ENCODE measurements at places on chromosomes 13 and 19.

DNA sequence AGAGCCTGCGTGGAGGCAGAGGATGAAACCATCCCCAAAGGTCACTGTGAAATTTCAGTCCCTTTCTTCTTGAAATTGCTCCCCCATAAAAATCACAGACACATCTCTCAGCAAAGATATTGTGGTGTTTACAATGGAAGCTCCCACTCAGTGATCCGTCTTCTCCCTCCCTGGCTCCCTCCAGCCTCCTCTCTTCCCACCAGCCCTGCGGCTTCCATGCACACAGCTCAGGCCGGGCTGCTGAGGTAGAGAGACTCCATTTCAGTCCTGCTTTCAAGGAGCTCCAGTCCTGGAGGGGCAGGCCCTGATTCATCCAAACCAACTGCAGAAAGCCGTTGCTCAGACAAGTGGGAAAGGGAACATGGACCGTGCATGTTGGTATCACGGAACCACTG is 24.0 kb upstream of the MIER2 start:
- no peak for DNase-seq

DNA sequence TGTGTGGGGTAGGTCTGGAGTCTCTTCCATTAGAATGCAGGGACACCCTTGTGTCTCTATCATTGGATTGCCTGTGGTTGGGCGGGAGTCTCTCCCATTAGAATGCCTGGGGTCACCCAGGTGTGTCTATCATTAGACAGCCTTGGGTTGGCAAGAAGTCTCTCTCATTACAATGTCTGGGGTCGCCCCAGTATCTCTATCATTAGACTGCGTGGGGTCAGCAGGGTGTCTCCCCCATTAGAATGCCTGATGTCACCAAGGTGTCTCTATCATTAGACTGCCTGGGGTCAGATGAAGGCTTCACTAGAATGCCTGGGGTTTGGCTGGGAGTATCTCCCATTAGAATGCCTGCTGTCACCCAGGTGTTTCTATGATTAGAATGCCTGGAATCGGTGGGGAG is 1539.0 kb downstream of the UQCRFS1 start:
- no peak for DNase-seq

DNA sequence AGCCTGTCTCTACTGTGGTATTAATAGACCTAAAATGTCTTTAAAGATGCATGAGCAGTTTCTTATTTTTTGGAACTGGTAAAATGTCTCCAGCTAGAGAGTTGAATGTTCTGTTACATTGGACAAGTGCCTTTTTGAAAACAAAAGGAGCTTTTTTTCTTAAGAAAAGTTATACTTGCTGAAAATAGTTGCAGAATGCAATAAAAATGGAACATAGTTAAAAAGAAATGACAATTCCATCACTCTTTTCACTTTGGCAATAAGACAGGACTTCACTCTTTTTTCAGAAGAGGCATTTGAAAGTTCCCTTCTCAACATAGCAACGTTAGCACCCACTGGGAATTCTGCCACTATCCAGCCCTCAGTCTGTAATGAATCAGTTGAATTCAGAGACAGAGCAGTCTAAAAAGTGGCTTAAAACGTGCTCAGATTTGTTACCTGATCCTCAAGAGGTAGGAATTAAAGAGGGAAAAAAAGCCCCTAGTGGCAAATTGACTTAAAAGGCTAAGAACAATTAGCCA is 10.1 kb downstream of the RGCC start:
- no peak for DNase-seq

- peak; percentile 3 for DNase-seq
Observed at GRCh38 chr13:42762917-42763316, 18.5 kb upstream of the FAM216B start.

GRCh38 chr13:30339738-30340330 is 32.5 kb upstream of the KATNAL1 start:
- DNase-seq = no peak

- no peak for DNase-seq
Observed at GRCh38 chr13:26048741-26049140, 3.1 kb downstream of the SHISA2 start.

GRCh38 chr13:106649495-106649894 is 81.6 kb upstream of the ARGLU1 start:
- DNase-seq = no peak

DNA sequence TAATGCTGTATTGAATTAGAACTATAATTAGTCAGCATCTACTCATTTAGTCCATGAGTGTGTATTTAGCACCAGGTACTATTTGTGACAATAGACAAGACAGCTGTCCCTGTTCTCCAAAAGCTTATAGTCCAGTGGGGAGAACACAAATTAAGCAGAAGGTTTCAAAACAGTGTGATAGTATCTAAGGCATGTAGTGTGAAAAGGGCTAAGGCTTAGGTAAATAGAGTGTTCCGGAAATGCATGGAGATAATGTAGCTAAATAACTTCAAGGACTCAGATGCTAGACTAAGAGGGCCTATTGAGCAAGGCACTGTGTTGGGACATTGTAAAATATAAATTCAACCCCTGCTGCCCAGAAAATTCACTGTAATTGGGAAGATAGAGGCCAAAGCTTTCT is 144.1 kb upstream of the MIR17HG start:
- DNase-seq = no peak

GRCh38 chr13:99191336-99191899 is 9.2 kb upstream of the UBAC2 start:
- no peak for DNase-seq

DNA sequence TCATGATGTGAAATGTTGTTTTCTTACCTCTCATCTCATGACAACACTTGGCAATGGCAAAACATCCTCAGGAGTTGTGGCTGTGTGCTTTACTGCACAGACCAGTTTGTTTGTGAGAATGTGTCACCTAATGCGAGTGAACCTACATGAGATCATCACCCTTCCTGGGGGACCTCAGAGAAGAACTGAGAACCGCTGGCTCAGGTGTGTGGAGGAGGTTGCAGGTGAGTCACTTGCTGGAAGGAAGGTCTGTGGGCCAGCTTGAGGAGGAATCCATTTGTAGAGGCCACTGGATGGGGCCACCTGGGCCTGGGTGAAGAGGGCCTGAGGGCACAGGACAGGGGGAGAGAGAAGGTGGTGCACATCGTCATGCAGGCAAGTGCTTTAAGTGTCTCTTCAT is 3.0 kb upstream of the CEACAM1 start:
- no peak for DNase-seq

DNA sequence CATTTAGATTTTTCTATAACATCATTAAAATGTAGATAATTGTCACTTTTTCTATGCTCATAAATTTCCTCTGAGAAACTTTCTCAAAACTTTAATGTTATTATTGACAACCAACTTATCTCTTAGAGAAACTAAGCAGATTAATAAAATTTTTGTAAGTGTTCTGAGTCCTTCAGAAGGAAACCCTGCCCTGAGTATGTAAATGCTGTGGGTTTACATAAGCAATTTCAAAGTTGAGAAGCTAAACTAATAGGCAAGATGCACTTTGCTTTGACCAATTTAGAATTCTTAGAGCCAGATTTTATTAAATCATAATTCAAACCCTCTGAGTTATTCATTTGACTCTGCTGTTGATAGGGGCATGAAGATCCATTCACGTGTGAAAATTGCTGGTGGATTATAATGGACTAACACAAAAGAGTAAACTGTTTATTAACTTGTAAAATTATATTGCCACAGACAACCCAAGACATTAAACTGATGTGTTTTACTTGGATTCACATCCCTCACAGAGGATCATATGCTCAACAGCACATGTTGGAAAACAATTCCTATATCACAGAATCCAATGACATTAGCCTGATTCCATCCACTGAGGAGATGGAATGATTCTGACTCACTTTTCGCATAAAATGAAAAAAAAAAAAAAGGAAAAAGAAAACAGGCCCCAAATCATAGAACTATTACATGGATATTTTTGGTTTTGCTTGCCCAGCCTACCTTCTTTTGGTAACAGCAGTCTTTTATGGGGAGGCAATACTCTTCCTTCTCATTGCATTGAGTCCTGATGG is 453.7 kb upstream of the HTR2A start:
- DNase-seq = no peak

GRCh38 chr19:10517361-10517759 is at the start of gene S1PR5:
Gene S1PR5 (minus strand): TSS chr19:10517447. CDS start chr19:10515011, 2,436 bp downstream.
- no peak for DNase-seq

GRCh38 chr13:108948251-108948671 is 318.9 kb downstream of the MYO16 start:
- no peak for DNase-seq

- DNase-seq = no peak
Observed at GRCh38 chr13:49424011-49424560, 19.8 kb downstream of the CAB39L start.

- DNase-seq = no peak
Observed at GRCh38 chr19:52258426-52258825, 11.0 kb upstream of the ZNF766 start.

DNA sequence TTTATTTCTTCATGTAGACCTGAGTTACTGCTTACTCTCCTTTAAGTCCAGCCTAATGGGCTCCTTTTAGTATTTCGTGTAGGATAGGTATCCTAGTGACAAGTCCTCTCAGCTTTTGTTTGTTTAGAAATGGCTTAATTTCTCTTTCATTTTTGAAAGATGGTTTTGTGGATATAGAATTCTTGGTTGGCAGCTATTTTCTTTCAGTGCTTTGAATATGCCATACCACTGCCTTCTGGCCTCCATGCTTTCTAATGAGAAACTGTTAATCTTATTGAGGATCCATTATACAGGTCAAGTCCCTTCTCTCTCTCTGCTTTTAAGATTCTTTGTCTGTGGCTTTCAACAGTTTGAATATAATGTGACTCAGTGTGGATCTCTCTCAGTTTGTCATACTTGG is 46.8 kb upstream of the SACS start:
- no peak for DNase-seq

DNA sequence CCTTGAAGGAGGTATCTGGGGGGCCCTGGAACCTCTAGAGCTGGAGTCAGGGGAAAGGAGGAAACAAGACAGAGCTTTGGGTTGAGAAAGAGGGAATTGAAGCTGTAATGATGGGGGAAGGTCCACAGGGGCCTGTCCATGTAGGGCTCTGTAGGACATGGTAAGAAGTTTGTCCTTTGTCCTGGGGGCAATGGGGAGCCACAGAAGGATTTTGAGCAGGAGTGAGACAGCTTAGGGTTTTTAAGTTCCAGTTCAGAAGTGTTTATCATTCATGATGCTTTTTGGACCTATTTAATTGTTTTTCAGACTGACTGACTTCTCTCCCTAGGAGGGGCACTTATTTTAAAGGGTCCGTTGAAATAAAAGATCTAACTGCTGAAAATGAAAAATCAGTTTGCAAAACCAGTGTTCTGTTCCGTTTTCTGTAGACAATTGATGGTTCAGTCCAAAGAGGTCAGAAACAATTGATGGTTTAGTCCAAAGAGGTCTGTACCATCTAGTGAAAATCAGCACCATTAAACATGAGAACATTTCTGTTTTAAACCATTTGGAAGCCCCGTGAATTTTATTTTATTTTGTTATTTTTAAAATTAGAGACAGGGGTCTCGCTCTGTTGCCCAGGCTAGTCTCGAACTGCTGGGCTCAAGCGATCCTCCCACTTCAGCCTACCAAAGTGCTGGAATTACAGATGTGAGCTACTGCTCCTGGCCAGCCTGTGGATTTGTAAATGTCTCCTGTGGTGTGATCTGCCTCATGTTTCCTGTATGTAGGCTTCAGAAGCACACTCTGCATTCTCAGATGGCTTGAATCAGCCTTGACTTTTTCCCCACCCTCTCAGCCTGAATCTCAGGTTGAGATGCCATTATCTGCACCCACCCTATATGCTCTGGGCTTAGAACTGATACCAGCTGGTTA is 8.4 kb downstream of the PLD3 start:
- DNase-seq = no peak

DNA sequence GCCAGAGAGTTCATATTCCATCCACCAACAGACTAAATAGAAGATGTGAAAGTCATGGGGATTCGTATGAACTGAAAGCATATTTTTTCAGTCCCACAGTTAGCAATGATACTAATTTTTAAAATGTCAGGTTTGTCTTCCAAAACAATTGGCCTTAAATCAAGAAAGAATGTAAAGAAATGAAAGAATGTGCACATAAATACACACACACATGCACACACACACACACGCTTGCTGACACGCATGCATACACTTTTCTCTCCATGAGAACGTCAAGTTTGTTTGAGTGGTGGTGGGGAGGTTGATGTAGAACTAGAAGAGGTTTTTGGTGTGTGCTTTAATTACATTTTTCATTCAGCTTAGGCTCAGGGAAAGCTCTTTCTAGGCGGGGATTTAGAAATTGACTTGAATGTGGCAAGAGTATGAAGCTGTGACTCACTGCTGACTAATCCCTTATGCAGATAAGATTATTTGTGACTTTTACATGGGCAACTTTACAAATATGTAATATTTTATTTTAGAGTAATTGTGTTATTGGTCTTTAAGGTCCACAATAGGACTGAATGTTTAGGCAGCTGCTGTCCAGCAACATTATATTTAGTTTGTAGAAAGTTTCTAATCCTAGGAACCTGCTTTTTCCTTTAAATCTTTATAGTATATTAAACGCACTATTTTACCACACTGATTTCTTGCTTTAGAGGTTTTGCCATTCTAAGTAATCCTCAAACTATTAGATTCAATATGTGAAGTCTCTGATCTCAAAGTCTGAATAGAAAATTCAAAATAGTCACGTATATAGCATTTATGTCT is 18.8 kb downstream of the FLT1 start:
- peak; percentile 57 for DNase-seq

DNA sequence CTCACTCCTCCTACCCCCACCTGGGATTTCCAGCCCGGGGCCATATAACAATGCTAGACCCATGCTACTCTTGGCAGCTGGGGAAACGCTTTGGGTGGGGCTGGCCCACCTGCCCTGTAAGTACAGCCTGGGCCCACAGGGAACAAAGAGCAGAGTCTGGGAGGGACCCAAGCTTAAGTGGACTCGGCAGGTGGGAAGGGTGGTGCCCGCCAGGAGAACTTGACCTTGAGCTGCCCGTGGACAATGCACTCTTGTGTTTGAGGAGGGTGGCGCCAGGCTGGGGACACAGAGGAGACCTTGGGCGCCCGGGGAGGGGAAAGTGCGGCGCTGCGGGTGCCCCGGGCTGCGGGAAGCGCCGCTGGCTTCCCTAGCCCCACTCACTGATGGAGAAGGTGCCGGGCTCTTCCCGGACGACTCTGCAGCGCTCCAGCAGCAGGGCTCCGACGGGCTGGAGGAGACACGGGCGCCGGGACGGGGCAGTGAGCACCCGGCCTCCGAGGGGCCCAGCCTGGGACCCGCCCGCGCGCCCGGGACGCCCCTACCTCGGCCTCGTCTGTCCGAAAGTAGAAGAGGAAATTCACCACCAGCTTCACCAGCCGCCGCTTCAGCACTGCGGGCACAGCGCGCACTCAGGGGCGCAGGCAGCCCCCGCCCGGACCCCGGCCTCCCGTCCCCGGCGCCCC is 607 bp downstream of the PLEKHJ1 start:
- peak; percentile 71 for DNase-seq

- no peak for DNase-seq
Observed at GRCh38 chr13:47901441-47901840, 99.6 kb downstream of the SUCLA2 start.

- DNase-seq = no peak
Observed at GRCh38 chr13:106985481-106985880, 417.5 kb upstream of the ARGLU1 start.

- peak; percentile 50 for DNase-seq
Observed at GRCh38 chr13:91346850-91347201, 661 bp upstream of the MIR17HG start.

GRCh38 chr13:110309661-110310524 is 2.8 kb downstream of the COL4A2 start:
- DNase-seq = no peak

- no peak for DNase-seq
Observed at GRCh38 chr13:48579165-48579918, 46.5 kb upstream of the RCBTB2 start.

GRCh38 chr13:64529874-64530485 is 2700.2 kb downstream of the PCDH9 start:
- DNase-seq = peak; percentile 0

- DNase-seq = no peak
Observed at GRCh38 chr13:92804926-92805325, 421.7 kb upstream of the GPC6 start.
